Right forelimb (tissue), 1 donor: ENCODE measurements at places on chromosomes 6 and 20.

DNA sequence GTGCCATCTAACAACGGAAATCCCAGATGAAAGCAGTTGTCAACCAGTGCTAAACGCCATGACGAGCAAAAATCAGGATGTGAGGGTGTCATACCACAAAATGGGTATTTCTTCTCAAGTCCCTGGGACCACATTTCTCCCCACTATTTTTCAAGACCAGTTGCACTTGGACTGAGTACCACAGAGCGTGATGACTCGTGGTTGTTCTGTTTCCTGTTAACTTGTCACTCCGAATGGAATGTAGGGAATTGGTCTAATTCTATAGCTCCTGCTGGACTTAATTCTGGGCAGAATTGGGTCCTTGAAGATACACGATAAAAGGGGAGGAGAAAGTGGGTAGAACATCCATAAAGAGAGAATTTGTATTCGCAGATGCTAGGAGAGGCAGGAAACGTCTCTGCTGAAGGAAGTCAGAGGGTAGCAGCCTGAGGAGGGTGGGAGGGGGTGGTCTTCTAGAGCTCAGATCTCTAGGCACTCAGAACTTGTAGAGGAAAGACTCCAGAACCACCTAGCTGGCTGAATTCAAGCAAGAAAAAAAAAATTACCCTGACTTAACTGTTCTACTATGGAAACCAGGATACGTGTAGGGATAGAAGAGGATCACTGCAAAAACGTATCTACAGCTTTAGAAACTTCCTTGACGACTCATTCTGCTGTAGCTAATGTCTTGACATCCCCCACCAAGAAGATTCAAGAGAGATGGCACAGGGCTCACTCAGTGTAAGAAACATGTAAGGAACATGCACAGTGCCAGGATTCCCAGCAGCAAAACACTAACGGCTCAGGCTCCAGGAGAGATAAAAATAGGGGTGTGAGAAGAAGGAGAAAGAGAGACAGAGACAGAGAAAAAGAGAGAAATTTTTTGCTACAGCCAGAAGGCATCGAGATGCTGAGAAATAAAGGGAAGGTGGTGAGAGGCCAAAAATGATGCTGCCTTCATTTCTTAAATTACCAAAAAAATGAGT is 494.7 kb downstream of the CD83 start:
- DNase-seq: no peak

DNA sequence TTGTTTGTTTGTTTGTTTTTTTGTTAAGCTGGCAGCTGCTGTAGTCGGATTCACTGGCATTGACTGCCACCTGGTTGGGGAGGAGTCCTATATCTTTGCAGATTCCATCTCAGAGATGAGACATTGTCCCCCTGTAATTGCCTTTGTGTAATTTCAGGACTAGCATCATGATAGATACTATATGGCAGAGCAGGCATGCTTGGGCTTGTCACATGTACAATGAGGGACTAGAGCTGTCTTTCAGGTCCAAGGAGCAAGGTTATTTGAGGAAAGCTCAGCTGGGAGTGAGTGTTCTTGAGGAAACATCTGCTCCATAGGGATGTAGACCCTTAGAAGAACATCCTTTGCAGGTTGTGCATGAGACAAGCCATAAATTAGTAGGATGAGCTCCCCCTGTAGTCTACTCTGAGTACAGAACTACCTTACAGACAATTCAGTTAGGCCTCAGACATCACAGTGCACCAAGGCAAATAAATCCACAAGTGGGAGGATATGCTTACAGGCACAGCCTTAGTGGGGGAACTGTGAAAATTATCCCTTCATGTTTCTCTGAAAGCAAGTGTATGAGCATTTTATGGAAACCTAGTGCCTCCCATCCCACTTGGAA is 62.1 kb downstream of the BMP2 start:
- DNase-seq: no peak

- no peak for DNase-seq
Observed at GRCh38 chr6:116268589-116269293, 11.0 kb downstream of the TSPYL1 start.

DNA sequence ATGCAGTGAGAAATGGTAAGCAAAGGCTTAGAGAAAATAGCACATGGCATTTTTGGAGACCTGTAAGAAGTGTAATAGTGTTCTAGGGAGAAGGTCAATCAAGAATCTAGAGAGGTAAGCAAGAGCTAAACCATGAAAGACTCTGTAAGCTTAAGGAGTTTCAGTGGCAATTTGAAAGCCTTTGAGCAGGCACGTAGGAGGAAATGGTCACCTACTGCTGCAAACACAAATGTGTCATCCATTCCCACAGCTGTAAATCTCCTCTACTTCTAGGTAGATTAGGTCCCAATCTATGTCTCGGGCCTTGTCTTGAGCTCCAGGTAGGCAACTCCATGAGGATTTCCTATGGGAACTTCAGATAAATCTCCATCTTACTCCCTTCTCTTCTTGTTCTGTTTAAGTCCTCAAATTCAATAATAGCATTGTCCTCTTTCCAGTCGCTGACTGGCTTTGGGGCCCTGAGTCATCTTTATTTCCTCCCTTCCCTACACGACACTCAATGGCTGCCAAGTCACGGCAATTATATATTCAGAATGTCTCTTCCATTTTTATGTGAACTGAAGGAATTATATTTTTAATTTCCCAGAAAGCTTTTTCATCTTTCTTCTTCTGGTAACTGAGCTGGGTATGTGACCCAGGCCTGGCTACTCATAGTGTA is 24.2 kb upstream of the PAQR8 start:
- no peak for DNase-seq

DNA sequence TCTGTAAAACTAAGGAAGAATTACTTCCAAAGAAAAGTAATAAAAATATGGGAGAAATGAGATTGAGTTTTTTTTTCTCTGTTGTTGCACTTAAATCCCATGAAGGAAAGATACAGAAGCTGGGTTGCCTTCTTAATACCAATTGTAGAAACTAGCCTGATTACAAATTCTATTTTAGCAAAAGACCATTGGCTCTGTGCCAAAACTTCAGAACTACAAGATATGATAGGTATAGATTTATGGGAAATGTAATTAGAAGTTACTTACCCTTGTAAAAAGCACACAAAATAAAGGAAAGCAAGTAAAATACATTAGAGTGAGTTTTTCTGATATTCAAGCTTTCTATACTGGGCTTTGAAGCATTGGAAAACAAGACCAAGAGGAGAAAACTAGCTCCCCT is 73.5 kb upstream of the SCGN start:
- no peak for DNase-seq

GRCh38 chr6:156889986-156890385 is 112.8 kb downstream of the ARID1B start:
- no peak for DNase-seq

DNA sequence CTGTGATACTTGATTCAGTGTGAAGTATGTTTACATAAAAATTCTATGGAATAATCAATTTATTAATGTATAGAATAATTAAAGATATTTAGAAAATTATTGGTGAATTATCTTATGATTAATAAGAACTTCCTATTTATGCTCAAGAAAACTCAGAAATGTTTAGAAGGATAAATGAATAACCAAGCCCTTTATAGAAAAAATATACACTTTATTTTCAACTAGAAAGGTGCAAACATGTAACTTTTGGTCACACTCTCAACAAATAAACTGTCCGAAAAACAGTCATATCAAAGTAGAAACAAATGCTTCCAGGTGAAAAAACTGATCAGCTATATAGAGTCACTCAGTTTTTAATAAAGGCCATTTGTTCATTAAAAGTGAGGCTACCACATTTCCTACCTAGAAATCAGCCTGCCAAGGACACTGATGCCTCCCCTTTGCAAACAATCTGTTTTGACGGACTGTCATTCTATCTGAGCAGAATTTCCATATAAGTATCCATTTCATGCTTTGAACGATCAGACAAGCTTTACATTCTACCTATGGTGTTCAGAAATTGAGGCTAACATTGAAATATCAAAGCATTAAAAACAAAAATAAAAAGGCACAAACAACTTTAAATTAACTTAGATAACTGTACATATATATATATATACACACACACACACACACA is 3.0 kb downstream of the CCN2 start:
- no peak for DNase-seq

- peak; percentile 60 for DNase-seq
Observed at GRCh38 chr6:28953039-28953584, 29.3 kb upstream of the TRIM27 start.

- no peak for DNase-seq
Observed at GRCh38 chr20:44736170-44737021, 9.3 kb upstream of the KCNK15 start.

GRCh38 chr20:46396052-46396740 is 10.2 kb downstream of the ELMO2 start:
- no peak for DNase-seq

DNA sequence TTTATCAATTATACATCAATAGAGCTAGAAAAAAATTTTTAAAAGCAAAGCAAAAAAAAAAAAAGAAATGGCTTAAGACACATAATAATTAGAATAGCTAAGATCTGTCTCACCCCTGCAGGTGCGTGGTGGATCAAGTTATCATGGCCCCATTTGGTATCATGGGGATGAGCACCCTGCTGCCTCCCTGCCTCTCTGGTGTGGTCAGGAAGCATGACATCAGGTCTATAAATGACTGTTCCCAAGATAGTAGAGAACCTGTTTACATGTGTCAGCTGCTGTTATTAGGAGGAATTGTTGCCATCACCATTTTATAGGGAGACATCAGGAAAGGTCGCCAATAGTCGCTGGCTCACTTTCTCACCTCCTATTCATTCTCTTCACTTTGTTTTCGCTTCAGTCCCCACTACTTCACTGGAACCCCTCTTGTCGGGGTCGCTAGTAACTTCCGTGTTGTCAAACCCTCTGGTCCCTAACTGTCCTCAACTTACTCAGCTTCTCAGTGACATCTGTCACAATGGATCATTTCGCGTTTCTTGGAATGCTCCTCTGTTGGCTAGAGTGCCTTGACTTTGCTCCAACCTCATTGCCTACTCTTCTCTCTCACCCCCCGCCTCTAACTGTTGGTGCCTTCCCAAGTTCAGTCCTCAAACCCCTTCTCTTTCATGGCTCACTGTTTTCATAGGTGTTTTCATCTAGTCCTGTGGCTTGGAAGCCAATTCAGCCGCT is 4.7 kb downstream of the DNTTIP1 start:
- no peak for DNase-seq

- DNase-seq: peak; percentile 61
Observed at GRCh38 chr6:11917951-11918738, 94.0 kb upstream of the HIVEP1 start.

- DNase-seq: peak; percentile 31
Observed at GRCh38 chr20:45959956-45960630, 11.9 kb downstream of the ZNF335 start.

GRCh38 chr6:5151360-5151954 is 66.3 kb downstream of the PPP1R3G start:
- no peak for DNase-seq

- DNase-seq: no peak
Observed at GRCh38 chr6:41022294-41022693, 16.7 kb downstream of the UNC5CL start.

- DNase-seq: peak; percentile 48
Observed at GRCh38 chr6:44667668-44668390, 280.3 kb downstream of the CDC5L start.

- DNase-seq: no peak
Observed at GRCh38 chr6:31111712-31112111, 663 bp downstream of the C6orf15 start.

DNA sequence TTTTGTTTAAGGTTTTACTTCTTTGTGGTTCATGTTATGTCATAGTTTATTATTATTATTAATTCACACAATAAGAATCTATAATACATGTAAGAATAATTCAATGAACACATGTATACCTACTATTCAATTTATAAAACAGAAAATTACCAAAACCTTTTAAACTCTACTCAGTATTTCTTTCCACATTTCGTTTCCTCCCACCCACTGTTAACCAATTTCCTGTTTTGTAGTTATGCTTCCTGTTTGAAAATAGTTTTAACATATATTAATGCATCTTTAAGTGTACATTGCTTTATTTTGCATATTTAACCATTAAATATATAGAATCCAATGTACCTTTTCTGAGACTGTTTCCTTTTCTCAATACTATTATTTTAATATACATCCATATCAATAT is 397.9 kb upstream of the SPTLC3 start:
- no peak for DNase-seq

- no peak for DNase-seq
Observed at GRCh38 chr20:51437182-51437924, 105.2 kb downstream of the NFATC2 start.

DNA sequence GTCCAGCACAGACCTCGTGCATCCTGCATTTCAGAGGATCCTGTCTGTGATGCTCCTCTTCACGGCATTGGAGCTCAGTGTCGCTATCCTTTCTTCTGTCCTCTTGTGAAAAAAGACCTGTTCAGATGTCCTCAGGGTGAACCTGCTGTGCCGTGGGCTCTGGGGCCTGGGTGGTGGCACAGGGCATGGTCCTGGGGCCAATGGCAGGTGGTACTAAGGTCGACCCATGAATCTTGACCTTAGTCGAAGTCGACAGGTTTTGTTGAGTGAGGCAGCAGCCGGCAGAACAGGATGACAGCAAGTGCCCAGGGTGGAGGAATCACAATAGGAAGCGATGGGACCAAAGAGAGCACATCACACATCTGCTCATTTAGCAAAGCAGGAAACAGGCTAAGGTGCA is 22.0 kb upstream of the MAS1L start:
- DNase-seq: no peak

GRCh38 chr20:4289875-4290274 is 274.5 kb upstream of the RNF24 start:
- no peak for DNase-seq

GRCh38 chr6:35259948-35260590 is 534 bp downstream of the ZNF76 start:
- no peak for DNase-seq

- no peak for DNase-seq
Observed at GRCh38 chr6:16723826-16724225, 37.4 kb downstream of the ATXN1 start.

- DNase-seq: no peak
Observed at GRCh38 chr20:40930561-40930960, 98.1 kb upstream of the TOP1 start.

GRCh38 chr6:1131285-1132079 is 180.4 kb upstream of the FOXQ1 start:
- no peak for DNase-seq

GRCh38 chr6:149844480-149844879 is 19.7 kb downstream of the LRP11 start:
- no peak for DNase-seq

- DNase-seq: no peak
Observed at GRCh38 chr20:63736893-63737694, 630 bp downstream of the LIME1 start.

- no peak for DNase-seq
Observed at GRCh38 chr6:14660806-14661579, 543.4 kb downstream of the CD83 start.

GRCh38 chr6:142074516-142074915 is 58.2 kb upstream of the GJE1 start:
- DNase-seq: no peak

GRCh38 chr20:41309817-41310216 is 7.7 kb downstream of the ZHX3 start:
- DNase-seq: no peak

- no peak for DNase-seq
Observed at GRCh38 chr6:128174724-128175123, 273.9 kb upstream of the THEMIS start.
